ENCODE measurements at places on chromosomes 1 and 21.
A peak's percentile ranks its signal among the peaks of the same experiment; 100 is the strongest.

GRCh38 chr1:180617774-180618395, 13.9 kb upstream of the XPR1 start:
- DNase-seq = no peak

- no peak for DNase-seq
Measured at GRCh38 chr1:92980732-92981647, 19.7 kb upstream of the DIPK1A start.

DNA sequence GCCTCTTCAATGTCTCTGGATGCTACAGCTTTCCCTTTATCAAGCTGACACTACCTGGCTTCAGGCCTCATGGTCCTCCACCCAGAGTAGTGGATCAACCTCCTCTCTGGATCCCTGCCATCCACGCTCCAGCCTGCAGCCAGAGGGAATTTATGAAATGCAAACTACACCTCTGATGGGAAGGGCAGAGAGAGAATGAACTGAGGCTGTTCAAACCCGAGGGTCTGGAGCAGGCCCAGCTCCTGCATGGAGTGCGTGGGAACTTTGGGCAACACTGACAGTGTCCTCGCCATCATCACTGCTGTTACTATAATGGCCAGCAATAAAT, 157.8 kb downstream of the TRABD2B start:
- no peak for DNase-seq

DNA sequence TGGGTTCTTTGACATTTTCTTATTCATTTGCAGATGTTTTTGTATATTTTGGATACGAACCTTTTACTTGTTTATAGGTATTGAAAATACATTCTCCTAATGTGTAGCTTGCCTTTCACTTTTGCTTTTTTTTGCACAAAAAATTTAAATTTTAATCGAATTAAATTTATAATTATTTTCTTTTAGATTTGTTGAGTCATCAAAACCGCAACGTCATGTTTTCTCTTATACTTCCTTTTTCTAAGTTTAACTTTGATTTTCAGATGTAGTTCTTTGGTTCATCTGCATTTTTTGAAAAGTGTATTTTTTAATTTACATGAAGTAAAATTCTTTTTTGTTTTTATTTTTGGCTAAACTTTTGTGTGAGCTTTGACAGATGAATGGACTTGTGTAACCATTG, 243.7 kb upstream of the DPYD start:
- DNase-seq = no peak

GRCh38 chr1:222006715-222007114, 264.8 kb upstream of the DUSP10 start:
- no peak for DNase-seq

- DNase-seq = no peak
Measured at GRCh38 chr1:205597691-205598314, 34.0 kb downstream of the ELK4 start.

DNA sequence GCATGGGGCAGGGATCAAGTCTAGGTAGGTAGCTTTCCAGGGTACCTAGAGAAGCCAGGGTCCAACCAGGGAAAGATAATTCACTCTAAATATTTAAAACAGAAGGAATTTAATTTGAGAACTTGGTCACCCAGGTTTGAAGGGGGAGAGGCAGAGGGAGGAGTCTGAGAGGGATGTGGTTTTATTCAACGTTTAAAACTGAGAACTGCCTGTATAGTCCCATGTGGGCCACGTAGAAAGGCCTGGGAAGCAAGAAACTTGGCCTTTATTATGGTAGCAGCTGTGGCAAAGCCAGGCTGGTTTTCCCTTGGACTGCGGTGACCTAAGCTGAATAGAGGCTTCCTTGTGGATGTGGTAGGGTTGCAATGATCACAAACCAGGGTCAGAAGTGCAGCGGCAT, 42.0 kb upstream of the DUSP10 start:
- DNase-seq = no peak

DNA sequence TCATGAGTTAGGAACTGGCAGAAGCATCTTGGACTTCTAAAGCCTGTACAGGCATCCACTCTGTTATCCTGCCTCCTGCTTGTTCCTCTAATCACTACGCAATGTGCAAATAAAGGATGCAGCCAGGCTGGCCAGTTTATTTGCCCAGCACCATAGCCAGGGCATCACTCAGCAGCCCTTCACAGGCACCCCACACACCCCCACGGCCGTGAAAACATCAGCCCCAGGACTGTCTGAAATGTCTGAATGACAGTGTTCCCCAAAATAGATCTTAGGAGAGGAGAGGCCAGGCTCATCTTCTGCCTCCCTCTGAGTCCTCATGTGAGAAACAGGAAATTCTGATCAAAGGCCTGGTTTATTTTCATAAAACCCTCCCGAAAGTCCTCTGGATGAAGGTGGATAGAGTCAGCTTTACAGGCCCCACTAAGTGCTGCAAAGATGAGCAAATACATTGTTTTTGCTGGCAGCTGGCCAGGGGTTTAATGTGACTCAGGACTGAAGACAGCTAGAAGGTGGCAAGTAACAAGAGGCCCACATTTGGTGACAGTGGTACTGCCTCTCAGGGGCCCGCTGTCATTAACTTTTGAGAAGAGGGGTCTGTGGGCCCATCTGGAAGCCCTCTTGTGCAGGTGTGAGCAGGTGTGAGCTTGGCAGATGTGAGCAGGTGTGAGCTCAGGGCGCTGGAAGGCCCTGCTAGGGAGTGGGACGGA, 32.9 kb downstream of the GRHL3 start:
- peak; percentile 19 for DNase-seq

DNA sequence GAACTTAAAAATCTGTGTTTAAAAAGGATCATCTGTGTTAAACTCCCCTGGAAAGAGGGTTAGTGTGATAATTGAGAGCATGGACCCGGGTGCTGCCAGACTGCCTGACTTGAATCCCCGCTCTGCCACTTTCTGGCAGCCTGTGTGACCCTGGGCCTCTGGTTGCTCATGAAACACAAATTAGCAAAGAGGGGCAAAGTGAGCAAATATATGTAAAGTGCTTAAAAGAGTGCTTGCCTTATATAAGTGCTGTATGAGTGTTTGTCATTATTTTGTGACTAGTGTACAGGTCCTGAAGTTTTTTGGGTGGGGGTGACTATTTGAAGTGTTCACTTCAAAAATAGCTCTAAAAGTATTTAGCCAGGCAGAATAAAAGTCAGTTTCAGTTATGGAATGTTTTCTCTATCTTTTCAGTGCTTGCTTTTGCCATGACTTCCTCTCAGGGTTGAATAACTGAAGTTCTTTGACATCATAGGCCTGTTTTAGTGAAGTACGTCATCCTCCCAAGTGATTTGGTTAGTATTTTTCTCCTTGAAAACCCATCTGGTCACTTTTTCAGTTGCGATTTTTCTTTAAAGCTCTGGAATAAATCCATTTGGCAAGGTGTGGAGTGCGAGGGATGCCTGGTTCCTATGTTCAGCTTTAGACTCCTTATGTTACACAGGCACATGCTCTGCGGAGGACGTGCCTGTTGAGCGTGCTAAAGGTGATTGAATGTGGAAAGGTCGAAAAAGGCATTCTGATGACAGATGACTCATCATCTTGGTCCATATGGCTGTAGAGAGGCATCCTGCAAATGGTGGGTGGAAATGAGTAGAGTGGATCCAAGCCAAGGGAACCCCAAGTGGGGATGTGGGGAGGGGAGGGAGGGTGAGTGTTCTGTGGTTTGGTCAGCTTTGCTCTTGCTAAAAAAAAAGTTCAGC, 47.8 kb downstream of the AK4 start:
- no peak for DNase-seq

DNA sequence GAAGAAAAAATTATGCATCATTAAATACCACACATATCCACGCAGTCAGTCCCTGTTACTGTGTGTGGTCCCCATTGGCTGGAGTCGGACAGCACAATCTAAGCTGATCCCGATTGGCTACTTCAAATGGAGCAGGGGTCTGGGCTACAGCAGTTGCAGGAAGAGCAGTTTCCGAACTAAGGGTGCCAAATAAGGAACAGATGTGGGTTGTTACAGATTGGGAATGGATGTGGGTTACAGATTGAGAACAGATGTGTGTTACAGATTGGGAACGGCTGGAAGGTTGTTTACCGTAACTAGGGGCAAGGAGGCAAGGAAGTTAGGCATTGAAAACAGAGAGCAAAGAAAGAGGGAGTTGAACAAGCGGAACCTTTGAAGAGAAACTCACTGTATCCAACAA, 19.9 kb downstream of the OR2L13 start:
- no peak for DNase-seq

DNA sequence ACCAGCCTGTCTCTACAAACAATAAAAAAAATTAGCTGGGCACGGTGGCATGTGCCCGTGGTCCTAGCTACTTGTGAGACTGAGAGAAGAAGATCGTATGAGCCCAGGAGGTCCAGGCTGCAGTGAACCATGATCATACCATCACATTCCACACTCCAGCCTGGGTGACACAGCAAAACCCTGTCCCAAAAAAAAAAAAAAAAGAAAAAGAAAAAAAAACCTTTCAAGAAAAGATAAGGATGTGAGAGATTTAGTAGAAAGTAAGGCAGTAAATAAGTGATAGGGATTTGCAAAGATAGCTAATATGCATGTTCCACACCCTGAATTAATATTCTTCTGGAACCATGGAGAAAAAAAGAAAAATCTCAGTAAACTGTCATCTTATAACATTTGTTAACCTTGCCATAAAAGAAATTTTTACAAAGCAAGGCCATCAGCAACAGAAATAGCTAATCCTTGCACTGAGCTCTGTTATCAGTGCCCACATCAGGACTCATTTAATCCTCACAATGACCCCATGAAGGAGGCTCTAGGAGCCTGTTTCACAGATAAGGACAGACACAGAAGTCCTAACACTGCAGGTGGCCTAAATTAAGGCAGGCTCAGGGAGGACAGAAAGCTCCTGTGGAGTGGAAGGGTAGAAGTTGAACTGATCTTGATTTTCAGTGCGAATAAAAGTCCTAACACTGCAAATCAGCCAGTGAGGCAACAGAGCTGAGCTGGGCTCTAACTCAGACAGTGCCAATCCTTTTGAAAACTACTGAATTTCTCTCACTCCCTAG, 7.6 kb downstream of the GNB1 start:
- no peak for DNase-seq

DNA sequence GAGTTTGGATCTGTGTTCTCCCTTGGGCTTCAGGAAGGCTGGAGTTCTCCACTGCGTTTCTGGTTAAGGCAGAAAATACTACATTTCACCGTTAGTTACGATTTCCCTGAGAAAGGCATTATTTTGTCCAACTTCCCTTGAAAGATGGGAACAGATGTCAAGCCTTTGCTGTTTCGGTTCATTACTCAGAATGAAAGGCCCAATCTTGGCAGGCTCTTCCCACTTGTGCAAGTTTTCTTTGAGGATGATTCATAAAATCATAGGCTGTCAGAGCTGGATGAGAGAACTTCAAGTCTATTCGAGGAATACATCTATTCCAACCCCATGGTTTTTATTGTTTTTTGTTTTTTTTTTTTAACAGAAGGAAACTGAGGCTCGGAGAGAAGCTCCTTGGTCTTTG, 205.2 kb downstream of the GRIK3 start:
- DNase-seq = no peak

- no peak for DNase-seq
Measured at GRCh38 chr1:224783006-224783651, 146.3 kb upstream of the DNAH14 start.

DNA sequence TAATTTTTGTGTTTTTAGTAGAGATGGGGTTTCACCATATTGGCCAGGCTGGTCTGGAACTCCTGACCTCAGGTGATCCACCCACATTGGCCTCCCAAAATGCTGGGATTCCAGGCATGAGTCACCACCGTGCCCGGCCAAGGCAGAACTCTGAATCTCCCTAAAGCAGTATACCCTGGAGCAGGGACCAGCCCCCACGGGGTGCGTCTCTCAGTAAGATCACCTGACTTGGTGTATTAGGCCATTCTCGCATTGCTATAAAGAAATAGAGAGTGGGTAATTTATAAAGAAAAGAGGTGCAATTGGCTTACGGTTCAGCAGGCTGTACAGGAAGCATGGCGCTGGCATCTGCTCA, 14.2 kb downstream of the DFFB start:
- no peak for DNase-seq

DNA sequence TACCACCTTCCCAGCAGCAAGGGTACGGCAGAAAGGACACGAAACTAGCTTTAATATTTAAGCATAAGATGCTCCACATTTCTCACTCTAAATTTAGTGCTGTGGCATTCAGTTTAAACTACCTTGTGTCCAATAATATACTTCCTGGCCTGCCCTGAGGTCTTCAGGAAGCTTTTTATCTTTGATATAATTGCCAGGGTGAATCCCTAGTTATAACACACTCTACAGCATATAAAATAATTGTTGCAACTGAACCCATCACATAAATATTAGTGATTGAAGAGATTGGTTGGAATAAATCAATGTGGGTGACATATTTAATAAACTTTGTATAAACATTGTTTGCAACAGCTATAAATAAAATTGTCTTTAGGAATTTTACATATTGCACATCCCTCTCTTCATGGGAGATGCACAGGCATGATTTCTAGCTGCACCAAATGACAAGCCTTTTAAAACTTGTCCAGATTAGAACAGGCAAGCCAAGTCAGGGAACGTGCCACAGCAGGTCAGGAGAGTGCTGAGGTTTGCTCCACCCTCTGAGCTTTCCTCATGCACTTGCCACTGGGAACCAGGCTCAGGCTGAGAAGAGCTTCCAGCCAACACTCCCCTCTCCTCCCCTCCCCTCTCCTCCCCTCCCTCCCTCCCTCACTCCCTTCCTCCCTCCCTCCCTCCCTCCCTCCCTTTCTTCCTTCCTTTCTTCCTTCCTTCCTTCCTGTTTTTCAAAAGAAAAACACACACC, 623.2 kb upstream of the PKN2 start:
- DNase-seq = no peak

DNA sequence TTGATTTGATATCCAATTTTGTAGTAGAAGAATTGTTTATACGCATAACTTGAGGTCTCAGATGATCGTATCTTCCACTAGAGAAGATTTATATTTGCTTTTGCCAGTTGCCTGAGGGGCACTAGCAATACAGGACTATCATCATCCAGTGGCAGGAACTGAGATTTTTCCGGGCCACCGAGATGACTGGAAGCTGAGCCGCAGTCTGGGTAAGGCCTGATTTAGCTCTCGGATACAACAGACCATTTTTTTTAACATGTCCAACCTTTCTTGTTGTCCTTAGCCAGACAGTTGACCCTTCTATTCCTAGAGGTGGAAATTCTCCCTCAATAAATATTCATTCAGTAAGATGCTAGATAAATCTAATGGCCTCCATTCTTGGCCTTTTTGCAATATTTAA, 25.4 kb upstream of the GUCA2B start:
- no peak for DNase-seq

- DNase-seq = peak; percentile 3
Measured at GRCh38 chr1:241639623-241640148, 483 bp downstream of the CHML start.

DNA sequence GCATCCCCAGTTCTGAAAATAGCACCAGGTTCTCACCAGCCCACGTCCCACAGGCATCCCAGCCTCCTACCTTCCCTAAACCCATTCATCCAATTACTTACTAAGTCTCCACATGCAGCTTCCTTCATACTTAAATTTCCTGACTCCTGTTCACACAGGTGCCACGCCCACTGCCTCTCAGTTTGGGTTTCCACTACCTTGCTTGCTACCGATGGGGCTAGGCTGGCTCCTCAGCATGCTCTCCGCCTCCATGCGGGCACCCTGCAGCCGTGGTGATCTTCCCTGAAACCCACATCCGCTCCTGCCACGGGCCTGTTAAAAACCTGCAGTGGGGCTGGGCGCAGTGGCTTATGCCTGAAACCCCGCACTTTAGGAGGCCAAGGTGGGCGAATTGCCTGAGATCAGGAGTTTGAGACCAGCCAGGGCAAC, 70.4 kb upstream of the ANGPTL1 start:
- DNase-seq = no peak

GRCh38 chr1:156452907-156453306, 47.7 kb downstream of the MEF2D start:
- no peak for DNase-seq

- DNase-seq = no peak
Measured at GRCh38 chr1:153534226-153534924, 1.4 kb downstream of the S100A6 start.

All from stimulated activated CD4-positive, alpha-beta T cell treated with anti-CD3 and anti-CD28 coated beads, Interleukin-2, amount 100 ng/mL, for 4 hours (primary cell).